Activated T-cell treated with anti-CD3 and anti-CD28 coated beads, Interleukin-2, amount 50 U/mL, for 48 hours (primary cell): ENCODE measurements at places on chromosomes 4 and X.

DNA sequence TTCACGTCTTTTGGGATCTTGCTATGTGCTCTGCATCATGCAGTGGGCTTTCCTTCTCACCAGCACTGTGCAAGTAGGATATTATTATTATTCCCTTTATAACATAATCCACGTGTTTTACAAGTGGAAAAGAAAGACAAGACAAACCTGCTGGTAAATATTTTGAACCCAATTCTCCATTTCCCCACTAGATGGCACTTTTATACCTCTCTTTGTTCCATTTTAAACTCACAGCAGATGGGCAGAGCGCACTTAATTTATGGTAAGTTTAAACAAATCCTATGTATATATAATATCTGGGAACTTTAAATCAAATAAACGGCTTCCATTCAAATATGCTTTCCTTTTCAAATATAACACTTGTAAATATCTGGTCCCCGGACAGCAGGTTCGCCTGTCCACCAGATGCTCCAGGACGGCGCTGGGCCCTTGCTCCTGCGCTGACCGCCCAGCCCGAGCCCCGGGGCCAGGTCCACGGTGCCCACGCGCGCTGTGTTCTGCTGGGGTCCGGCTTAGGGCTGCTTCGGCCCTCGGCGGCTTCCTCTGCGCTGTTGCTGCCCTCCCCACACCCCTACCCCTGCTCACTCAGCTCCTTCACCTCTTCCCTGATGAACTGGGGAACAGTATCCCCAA is 31.1 kb downstream of the F11 start:
- no peak for DNase-seq

- peak; percentile 51 for DNase-seq
These were observed 286.9 kb upstream of the FGF16 start for GRCh38 chrX:77160301-77160700.

DNA sequence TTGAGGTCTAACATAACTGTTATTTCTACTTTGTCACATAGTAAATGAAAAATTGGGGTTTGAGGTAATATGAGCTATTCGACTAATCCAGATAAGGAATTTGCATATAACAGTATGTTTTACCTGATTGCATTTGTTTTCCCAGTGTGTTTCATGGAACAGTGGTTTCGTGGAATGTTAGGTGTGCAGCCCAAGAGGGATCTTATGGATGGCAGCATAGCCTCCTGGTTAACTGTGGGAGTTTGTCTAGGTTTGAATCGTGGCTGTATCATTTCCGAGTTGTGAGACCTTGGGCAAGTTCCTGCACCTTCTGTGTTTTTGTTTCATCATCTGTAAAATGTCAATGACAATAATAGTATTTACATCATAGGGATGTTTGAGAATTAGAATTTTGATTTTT is 7.9 kb downstream of the BMPR1B start:
- DNase-seq: no peak

- DNase-seq: no peak
These were observed 124.0 kb downstream of the KIT start for GRCh38 chr4:54781756-54782155.

- DNase-seq: no peak
These were observed 1135.0 kb upstream of the TENM3 start for GRCh38 chr4:181108237-181108636.

GRCh38 chrX:103919270-103919637 is 43.2 kb upstream of the TMSB15B start:
- DNase-seq: no peak

DNA sequence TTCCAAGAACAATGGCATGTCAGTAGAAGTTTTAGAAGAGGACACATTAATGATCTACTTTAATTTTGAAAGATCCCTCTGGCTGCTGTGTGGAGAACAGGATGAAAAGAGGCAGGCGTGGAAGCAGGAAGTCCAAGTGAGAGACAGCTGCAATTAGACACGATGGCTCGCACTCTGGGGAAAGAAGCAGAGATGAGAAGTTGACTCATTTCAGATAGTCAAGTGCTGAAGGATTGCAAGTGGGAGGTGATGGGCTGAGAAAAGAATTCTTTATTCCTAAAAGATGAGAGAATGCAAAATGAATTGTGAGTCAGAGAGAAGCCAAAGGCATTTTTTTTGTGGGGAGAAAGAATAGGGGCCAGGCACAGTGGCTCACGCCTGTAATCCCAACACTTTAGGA is 16.5 kb downstream of the RXFP1 start:
- DNase-seq: no peak

- no peak for DNase-seq
These were observed 2405.8 kb downstream of the PCDH7 start for GRCh38 chr4:33126002-33126401.

GRCh38 chr4:3442959-3443749 is 1.4 kb downstream of the HGFAC start:
- DNase-seq: peak; percentile 79

DNA sequence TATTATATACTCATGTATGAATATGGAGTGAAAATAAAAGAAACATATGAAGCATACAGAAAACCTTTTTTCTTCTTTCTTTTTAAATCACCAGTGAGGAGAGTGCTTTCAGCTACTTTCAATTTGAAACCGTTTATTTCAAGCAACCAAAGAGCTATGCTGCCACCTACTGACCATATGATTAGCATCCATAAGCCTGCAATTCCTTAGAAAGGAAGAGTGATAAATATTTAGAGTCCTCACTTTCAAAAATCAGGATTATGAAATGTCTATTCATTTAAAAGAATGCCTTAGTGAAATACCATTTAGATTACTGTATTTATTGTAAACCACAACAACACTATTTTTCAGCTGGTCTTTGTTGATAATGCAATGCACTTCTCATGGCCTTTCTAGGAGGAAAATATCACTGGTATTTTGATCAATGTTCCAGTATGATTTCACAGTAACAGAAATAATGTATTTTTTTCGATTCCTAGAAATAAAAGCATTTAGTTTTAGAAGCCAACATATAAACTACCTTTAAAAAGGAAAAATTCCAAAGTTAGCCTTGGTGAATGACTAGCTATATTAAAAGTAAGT is 667.6 kb downstream of the PCDH18 start:
- DNase-seq: no peak

DNA sequence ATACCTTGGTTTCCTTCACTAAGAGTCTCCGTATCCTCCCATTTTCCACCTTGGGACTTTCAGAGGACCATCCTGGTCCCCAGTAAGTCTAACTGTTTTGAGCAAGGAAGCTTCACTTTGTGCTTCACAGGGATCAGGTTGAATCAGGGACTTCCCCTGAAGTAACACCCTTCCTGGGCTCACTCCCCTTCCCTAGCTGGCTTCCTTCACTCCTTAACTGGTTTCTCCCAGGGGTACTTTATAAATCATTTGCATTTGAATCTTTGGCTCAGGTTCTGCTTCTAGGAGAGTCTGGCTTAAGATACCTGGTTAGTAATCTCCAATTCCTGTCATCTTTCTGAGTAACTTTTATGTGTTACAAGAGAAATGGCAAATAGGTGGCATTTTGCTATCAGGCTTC is 24.5 kb upstream of the GRIA2 start:
- no peak for DNase-seq

DNA sequence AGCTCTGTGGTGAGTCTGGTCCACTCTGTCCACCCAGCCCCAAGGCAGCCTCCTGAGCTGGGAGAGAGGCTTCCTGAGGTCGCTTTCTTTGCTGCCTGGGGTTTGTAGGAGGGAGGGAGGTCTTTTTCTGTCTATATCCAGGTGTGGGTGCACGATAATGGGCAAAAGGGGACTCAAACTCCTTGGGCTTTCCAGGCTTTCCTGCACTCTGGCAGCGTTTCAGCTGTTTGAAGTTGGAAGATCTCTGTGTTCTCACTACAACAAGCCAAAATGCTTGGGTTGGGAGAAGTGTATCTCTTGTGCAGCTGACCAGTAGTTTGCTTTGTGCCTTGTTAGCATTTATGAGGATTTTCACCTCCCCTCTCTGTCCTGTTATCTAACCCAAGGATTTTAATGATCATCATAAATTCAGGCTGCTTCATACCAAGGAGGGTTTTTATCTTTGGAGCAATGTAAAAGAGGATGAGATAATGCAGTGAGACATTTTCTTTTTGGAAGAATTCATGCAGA is 126.3 kb downstream of the REPS2 start:
- no peak for DNase-seq

GRCh38 chr4:119103263-119103662 is 32.4 kb upstream of the MYOZ2 start:
- no peak for DNase-seq

GRCh38 chrX:20140420-20140819 is 1.2 kb downstream of the EIF1AX start:
- no peak for DNase-seq
